Stimulated activated CD4-positive, alpha-beta T cell treated with anti-CD3 and anti-CD28 coated beads, Interleukin-12 subunit alpha, Interleukin-12 subunit beta, amount 100 ng/mL, for 24 hours (primary cell): ENCODE measurements at places on chromosomes 11 and 22.

- DNase-seq, result no peak
Measured at GRCh38 chr11:3166268-3167142, 1.4 kb upstream of the OSBPL5 start.

DNA sequence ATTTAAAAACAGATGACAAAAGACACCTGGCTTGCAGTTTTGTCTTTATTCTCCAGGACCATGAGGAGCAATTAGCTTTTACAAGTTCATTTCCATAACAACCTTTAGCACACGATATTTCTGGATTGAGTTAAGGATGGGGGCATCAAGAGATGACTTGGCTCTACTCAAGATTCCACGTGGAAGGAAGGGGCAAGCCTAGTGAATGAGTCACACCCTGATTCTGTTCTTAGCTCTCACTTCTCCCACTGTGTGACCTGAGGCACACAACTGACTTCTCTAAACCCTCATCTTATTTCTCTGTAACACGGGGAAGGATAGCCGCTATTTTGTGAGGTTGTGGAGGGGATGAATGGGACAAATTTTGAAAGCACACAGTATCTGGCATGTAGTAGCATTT, 185.5 kb downstream of the KIRREL3 start:
- DNase-seq, result no peak

DNA sequence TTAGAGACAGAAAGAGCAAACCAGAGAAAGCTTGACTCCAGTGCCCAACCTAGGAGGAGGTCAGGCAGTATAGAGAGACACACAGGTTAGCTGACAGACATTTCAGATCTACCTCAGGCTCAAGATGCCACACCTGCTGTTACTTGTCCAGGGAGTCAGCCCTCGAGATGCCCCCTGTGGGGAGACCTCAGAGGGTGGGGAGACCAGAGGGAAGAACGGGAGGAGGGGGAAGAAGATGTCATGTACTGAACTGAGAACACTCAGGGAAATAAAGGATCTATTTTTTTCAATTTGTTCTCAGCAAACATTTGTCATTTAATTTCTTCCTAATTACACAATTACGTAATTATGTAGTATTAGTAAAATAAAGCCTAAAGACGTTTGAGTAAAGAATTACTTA, 196.3 kb upstream of the CADM1 start:
- DNase-seq, result no peak

- no peak for DNase-seq
Measured at GRCh38 chr22:45180146-45180679, 16.5 kb downstream of the NUP50 start.

DNA sequence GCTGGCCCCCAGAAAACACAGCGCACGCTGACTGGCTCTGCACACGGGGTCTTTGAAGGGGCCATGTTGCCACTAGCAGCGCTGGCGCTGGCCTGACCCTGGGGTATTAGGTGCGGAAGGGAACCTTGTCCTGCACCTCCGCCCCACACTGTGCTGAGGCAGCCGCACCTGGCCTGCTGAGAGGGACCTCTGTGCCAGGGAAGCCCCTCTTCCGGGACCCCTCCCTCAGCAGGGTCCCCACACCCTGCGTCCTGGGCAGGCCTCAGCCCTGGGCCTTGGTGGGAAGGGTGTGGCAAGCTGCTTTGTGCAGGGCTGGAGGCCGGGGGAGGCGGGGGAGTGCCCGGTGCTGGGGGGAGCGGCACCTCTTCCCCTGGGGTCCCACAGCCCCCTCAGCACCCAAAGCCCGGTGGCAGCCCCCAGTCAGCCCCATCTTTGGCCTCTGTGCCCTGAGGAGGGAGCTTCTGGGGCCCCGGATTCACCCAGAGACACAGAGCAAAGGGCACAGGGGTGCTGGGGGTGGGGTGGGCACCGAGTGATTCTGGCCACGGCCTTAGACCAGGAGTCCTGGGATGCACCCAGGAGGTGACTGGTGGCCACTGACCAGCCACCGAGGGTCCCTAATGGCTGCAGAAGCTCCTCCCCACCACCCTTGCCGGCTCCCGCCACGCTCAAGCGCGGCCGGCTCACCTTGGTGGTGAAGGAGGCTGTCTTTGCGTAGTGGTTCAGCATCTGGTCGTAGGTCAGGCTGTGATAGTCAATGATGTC, 11.4 kb downstream of the TTLL8 start:
- no peak for DNase-seq

- no peak for DNase-seq
Measured at GRCh38 chr11:26632691-26633159, 60.7 kb upstream of the MUC15 start.

- no peak for DNase-seq
Measured at GRCh38 chr11:66713746-66714480, 15.1 kb downstream of the SPTBN2 start.

DNA sequence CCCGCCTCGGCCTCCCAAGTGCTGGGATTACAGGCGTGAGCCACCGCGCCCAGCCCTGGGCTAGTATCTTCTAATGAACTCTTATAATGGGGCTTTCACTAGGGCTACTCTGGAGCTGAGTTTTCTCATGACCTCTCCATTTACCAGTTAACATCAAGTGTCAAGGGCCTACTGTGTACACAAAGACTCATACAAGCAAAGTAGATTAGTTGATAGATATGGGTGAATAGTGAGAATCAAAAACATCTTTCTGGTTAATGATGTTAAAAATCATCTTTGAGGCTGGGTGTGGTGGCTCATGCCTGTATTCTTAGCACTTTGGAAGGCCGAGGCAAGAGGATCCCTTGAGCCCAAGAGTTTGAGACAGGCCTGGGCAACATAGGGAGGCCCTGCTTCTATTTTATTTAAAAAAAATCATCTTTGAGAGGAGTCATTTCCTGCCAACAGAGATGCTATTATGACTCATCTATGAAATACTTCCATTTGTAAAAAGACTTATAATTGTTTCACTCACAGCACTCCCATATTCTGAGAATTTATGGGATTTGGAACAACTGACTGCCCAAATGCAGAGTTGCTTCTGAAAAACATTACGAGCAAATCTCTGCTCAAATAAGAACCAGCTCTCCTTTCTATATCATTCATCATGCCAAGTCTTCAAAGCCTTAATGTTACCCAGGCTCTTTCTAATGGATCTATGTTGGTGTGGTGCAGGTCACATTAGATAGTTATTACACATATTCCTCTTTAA, 57.0 kb downstream of the GDPD4 start:
- DNase-seq, result no peak

GRCh38 chr22:24162436-24162835, 18.9 kb upstream of the SUSD2 start:
- DNase-seq, result no peak

DNA sequence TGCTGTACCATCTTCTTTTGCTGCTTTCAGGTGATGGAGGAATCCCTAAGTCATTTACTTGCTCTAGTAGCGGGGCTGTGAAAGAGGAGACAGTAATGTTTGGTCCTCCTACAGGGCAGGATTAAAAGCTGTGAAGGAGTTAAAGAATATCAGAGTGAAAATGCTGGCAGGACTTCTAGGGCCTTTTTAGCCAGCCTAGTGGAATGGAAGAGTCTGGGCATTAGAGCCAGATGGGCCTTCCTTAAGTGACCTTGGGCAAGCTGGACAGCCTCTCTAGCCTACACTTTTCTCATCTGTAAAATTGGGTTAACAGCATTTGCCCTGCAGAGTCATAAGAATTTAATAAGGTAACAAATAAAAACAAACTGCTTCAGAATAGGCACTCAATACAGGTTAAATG, 114.7 kb downstream of the RBFOX2 start:
- DNase-seq, result no peak

GRCh38 chr22:40493441-40493840, 123.0 kb downstream of the SGSM3 start:
- no peak for DNase-seq

- DNase-seq, result no peak
Measured at GRCh38 chr11:27701355-27702105, 1.3 kb upstream of the BDNF start.

GRCh38 chr11:117830674-117831351, 6.3 kb upstream of the FXYD2 start:
- no peak for DNase-seq

DNA sequence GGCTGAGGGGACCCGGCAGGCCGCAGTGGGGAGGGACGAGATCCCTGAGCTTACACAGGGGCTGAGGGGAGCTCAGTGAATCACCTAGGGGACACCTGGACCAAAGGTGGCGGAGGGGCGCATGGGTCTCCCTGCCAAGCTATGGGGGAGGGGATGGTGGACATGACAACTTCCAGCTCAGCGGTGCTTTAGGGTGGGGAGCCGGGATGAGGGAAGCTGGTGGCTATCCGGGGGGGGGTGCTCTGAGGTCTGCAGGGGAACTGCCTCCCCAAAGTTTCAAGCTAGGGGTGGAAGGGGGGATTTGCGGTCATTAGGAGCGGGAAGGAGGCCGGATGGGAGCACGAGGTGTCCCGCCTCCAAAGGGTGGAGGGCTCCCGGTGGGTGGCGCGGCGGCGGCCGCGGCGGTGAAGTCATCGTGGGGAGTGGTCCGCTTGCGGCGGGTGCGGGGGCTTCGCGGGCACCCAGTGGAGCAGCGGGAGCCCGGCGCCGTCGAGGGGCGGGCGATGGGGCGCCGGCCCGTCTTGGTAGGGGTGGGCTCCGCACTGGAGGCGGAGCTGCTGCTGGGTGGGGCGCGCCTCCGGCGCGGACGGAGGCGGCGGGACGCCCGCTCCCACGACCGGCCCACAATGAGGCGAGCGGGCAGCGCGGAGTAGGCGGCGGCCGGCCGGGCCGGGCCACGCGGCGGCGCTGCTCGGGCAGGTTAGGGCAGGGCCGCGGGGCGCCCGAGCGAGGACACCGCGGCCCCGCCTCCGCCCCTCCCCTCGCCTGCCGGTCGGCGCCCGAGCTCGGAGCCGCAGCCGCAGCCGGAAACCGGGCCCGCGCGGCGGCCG, at the start of gene MICALL1:
Gene MICALL1, plus strand, starts transcription at position 764 of the 830 bp plus-strand sequence. CDS start 126 bp downstream, outside the sequence.
- peak; percentile 28 for DNase-seq

- DNase-seq, result no peak
Measured at GRCh38 chr11:16603890-16604793, 134.3 kb upstream of the C11orf58 start.
